ENCODE measurements at places on chromosomes 5 and 9.

DNA sequence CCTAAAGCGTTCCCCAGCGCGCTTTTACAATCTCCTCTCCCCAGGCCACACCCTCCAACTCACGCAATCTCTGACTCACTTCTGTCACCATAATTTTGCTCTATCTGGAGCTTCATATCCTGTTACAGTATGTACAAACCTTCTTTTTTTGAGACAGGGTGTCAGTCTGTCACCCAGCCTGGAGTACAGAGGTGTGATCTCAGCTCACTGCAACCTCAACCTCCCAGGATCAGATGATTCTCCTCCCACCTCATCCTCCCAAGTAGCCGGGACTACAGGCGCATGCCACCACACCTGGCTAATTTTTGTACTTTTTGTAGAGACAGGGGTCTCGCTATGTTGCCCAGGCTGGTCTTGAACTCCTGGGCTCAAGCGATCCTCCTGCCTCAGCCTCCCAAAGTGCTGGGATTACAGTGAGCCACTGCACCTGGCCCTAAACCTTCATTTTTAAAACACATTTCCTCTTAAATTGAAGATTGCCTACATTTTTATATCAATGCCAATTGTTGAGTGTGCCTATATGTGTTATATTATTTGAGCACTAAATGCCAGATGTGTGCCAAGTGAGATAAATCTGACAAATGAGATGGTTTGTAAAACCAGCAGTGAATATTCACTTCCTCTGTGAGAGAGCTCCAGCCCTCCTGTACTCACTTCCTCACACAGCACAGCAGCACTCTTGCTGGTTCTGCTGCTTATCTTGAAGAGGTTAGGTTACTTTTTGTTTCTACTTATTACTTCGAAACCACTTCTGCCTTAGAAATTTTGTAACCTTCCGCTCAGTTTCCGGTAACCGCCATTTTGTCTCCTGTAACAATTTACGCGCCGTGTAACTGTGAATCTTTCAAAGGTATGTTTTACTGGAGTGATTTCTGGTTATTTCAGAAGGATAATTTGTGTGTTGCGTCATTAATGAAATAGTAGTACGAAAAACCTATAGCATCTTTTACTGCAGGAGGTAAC, 57.9 kb downstream of the DOCK8 start:
- peak; percentile 9 for DNase-seq

GRCh38 chr9:1996156-1996555, 19.0 kb upstream of the SMARCA2 start:
- no peak for DNase-seq

DNA sequence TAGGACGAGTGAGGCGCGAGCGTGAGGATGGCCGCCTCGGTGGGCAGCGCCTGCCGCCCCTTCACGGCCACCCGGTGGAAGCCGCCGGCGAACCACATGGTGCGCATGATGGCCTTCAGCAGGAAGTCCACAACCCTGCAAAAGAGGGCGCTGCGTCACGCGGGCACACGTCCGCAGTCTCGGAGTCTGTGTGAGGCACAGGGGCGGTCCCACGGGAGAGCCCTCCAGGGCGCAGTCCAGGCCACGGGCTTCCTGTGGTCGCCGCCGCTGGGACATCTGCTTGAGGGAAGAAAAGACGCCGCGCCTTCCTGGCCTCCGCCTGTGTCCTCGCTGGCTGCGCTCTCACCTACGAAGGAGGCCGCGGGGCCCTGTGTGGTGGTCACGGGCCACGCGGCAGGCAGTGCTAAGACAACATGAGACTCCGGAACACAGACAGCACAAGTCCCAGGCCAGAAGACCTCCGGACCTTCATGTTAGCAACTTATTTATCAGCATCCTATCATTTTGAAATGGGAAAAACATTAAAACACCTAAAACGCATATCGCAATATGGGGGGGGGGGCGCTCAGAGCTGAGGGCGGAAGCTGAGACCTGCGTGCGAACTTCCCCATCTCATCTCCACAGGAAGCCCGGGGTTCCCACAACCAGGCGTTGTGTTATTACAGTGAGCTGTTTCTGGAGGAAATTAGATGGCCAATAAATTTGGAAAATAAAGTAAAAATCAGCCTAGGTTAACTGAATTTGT, 28.8 kb downstream of the LPCAT1 start:
- no peak for DNase-seq

GRCh38 chr9:12880406-12881015, 105.7 kb downstream of the LURAP1L start:
- DNase-seq = no peak

GRCh38 chr9:108535526-108535925, 320.3 kb downstream of the ACTL7B start:
- no peak for DNase-seq

- DNase-seq = no peak
These were observed 250.0 kb upstream of the TNC start for GRCh38 chr9:115367780-115368525.

- DNase-seq = no peak
These were observed 33.2 kb downstream of the SLC36A1 start for GRCh38 chr5:151480384-151481293.

DNA sequence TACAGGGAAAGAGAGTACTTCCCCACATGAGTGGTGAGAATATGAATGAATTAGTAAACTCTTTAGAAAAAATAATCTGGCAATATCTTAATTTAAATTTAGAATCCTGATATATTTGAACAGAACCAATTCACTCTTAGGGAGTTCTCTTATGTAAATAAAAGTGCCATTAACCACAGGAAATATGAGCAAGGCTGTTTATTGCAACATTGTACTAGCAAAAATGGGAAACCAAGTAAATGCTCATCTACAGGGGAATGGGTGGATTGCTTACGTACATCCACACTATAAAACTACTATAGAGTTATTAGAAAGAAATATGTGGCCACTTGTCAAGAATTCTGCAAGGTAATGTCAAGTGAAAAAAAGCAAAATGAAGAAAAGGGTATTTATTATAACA, 274.5 kb downstream of the TLE1 start:
- no peak for DNase-seq

GRCh38 chr5:67425514-67425913, 228.9 kb upstream of the CD180 start:
- DNase-seq = no peak

- DNase-seq = peak; percentile 34
These were observed 44.5 kb downstream of the AGXT2 start for GRCh38 chr5:35003018-35003957.

DNA sequence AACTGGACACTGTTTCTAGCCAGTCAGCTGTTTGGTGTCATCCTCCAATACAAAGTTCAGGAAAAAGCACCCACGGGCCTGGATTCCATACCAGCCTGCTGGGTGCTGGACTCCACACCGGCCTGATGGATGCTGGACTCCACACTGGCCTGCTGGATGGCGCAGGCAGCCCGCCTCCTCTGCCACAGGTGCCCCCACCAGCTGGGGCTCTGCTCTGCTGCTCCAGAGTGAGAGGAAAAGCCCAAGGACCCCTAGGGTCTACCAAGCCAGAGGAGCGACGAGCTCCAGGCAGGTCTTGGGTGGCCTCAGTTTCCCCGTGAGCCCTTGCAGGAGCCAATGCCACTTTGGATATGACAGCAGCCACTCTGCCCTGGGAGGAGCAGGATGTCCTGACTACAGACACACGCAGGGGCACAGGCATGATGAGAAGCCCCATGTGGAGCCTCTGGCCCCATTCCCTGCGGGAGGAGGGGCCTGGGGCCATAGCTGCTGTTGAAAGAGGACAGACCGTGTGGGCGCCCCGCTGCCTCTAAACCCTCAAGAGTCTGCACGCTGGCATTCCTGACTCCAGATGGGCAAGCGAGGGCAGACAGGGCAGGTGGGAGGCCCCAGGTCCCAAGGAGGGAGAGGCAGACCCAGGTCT, 141.6 kb downstream of the OLFM1 start:
- DNase-seq = no peak

- no peak for DNase-seq
These were observed 114.7 kb downstream of the SNX18 start for GRCh38 chr5:54632131-54632701.

- no peak for DNase-seq
These were observed 11.0 kb downstream of the STC2 start for GRCh38 chr5:173317091-173317730.

GRCh38 chr5:2193542-2194235, 311.0 kb upstream of the IRX4 start:
- no peak for DNase-seq

DNA sequence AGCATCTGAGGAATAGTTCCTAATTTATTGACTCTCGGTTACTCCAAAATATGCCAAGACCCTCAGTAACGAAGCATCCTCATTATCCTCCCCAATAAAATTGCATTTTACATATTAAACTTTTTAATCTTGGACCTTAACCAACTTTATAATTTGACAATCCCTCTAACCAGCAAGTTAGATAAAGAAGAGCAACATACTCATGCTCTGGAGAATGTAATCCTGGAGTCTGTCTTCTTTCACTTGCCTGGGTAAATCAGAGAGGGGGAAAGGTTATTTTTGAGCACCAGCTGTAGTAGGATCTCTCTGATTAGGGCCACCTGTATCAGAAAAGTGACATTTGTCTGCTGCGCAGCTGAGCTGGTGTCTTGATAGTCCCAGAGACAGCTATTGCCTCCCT, 59.8 kb downstream of the NDFIP1 start:
- DNase-seq = no peak

DNA sequence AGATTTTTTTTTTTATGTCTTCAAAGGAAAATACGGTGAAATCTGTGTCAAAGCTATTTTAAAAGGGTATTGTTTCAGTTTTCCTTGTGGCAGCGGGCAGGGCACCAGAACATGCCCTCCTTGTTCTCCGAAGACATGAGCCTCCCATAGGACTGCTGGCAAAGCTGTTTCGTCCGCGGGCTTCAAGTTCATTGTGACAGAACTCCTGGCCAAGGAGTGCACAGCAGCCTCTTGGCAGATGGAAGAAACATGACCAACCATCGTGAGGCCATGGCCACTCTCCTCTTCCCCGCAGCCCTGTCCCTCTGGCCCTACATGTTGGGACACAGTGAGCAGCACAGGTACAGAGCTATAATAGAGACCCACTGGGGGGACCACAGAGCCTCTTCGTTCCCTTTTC, 99.5 kb downstream of the AOPEP start:
- DNase-seq = no peak

DNA sequence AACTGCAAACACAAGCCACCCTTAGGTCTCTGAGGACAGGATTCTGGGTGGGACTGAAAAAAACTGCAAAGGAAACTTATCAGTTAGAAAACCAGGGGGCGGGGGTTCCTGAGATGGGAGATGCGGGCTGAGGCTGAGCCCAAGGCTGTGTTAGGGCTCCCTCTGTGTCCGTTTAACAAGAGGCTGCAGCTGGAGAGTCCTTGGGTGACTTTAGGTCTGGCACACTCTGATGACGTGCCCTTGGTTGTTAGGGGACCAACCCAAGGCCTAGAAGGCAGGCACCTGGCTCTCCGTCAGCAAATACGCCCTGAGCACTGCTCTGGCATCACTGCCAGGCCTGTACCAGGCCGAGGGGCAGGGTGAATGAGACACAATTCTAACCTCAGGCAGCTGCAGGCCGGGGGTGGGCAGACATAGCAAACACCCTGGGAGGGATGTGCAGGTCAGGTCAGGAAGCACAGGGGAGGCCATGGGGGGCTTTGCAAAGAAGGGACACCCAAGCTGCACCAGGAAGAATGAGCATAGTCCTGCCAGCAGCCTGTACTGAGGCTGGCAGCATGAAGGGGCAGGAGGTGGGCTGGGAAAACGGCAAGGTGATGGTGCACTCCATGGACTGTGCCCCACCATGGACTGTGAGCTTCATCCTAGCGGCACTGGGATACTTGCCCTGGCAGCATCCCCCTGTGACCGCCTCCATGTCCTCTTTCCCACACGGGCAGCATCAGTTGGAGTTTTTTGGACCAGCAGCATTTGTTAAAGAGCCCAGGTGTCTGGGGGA, 137.9 kb downstream of the GABBR2 start:
- DNase-seq = no peak

GRCh38 chr5:141822144-141822543, 56.1 kb downstream of the PCDH1 start:
- peak; percentile 59 for DNase-seq

GRCh38 chr5:36666986-36667385, 60.6 kb downstream of the SLC1A3 start:
- no peak for DNase-seq

GRCh38 chr9:77826116-77826515, 178.0 kb upstream of the GNA14 start:
- DNase-seq = no peak

- DNase-seq = no peak
These were observed 50.7 kb upstream of the FREM1 start for GRCh38 chr9:14960881-14961280.

DNA sequence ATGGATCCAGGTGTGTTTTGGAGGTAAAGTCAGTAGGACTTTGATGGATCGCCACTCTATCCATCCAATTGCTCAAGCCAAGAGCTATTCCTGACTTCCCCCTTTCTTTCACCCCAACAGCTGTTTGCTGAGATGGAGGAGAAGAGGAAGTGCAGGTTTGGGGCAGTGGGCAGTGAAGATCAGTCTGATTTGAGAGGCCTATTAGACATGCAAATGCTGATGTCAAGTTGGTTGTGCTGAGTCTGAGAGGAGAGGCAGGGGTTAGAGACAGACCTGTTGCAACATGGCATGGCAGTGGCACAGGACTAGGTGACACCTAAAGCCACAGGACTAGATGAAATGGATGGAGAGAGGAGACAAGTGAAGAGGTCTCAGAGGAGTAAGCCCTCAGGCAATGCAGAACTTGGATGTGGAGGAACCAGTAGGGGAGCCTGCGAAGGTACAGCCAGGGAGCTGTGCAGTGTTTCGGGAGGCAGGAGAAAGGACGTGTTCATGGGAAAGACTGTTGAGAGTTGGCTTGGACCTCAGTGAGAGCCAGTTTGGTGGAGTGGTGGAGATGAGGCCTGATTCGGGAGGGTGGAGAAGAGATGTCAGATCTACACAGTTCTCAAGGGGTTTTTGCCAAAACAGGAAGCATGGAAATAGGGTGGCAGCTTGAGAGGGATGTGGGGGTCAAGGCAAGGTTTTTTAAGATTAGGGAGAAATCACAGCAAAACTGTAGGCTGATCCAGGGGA, 175.0 kb downstream of the MACROH2A1 start:
- DNase-seq = no peak

DNA sequence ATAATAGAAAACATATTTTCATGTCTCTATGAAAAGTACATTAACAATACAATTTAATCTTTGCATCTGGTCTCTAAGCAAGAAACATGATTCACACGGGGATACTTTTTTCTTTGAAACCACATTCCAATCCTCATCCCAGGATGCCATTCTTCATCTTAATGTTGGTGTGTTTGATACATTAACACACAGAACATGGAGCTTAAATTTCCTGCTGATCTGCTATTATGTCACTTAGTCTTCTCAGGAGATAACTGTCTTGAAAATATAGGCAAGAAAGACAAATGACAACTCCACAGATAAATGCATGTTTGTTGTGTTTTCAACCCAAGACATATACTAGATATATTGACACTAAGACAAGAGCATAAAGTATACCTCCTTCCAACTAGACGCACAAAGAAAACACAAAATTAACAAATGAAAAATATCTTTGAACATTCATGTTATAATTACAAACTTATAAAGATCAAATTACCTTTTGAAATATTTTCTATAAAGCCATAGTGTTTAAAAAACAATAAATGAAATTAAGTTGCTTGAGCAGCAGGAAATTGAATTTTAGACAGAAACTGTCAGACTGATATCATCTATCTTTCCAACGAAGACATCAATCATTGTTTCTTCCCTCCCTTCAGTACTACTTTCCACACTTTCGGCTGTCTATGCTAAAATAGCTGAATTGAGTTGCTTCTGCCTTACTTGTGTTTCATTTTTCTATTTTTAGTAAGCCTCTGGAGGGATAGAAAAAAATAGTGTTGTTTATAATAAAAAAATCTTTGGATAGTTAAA, 1676.7 kb upstream of the CDH9 start:
- DNase-seq = no peak

All from SW480 (cell line).